Mesothelial cell of epicardium (in vitro differentiated cells): ENCODE measurements at places on chromosomes 7 and 10. TPM values are rescaled to one million over a fixed set of nuclear protein-coding genes. Genes with fewer than 3 reads are reported as not detected.
A peak's percentile ranks its signal among the peaks of the same experiment; 100 is the strongest.

DNA sequence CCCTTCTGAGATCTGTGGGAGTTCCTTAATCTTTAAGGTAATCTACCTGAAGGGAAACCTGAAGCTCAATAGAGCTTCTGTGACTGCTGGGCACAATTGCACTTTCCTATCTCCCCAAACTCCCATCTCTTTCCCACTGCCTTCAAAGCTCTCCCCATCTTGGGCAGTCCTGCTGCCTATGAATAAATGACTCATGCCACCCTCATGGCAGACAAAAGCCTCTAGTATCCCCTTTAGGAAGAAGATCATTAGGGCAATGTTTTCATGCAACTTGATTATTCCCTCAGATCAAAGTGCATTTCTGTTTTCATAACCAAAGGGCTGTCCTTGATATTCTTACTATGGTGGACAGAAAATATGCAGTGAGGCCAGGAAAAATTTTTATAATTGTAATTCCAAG is 704.9 kb upstream of the LRRN3 start:
- DNase-seq: no peak

DNA sequence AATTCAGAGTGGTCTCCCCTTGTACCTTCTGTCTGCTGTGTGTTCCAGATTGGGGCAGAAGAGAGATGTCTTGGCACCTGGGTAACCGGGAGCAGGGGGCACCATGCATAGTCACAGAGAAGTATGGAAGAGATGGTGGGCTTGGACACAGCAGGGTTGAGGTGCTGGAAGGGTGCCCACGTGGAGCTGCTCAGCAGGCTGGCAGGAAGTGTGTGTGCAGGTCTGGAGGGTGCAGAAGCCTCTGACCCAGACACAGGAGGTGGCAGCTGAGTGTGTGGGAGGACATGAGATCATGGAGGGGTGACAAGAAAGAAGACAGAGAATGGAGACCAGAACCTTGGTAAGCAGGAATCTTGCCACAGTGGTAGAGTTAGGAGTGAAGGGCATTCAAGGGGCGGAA is 42.3 kb upstream of the DUSP5 start:
- no peak for DNase-seq

DNA sequence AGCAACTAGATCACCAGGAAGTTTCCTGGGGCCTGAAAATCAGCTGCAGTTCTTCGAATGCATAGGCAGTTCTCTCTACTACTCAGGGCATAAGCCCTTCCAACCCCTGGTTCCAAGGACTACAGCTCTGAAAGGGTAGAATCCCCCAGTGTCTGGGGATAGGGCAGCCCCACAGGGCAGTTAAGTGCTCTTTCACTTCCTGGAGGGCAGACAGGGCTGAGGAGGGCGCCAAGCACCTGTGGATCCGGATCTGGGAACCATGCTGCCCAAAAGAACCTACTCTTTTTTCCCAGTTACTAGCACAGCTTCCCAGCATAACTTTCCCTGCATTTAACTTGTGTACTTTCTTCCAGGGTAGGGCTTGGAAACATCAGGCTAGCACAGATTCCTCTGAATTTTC is 41.1 kb downstream of the CXCL12 start:
- DNase-seq: no peak

- peak; percentile 11 for DNase-seq
These were observed 52.2 kb upstream of the SHH start for GRCh38 chr7:155864271-155864985.

- DNase-seq: no peak
These were observed 74.7 kb downstream of the CACNB2 start for GRCh38 chr10:18214691-18215563.

Gene KMT2E
- total RNA-seq: 102 to 109 TPM (median 109 TPM) in 3 replicates

Gene ELMO1
- 6.7 to 12.0 TPM (median 9.6 TPM) in 3 replicates for total RNA-seq

GRCh38 chr7:121198502-121198901 is 130.3 kb upstream of the WNT16 start:
- DNase-seq: no peak

Gene SOSTDC1
- total RNA-seq: 12.7 to 13.6 TPM (median 13.0 TPM) in 3 replicates

Gene ASB15
- not detected in 3 replicates for total RNA-seq

Gene PON3
- not detected in 3 replicates for total RNA-seq

DNA sequence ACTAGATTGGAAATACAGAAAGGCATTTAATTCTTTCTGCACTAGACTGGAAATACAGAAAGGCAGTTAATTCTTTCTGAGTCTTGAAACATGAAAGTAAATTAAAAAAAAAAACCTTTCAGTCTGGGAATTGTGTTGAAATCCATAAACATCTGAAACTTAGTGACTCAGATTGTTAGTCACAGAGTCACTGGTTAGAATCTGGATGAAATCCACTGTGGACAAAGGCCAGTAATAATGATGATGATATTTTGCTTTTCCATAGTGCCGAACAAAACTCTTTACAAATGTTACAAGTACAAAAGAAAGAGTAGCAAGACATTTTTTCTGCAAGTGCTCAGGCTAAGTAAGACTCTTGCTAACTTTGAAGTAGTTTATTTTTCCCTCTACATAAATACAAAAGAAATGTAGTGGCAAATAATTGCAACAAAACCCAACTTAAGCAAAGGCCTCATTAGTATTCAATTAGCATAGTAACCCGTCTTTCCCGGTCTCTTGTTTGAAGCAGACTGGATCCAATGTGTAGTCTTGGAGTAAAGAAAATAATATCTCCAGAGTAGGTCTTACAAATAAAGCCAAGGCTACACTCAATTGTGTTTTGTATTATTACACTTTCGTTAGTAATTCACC is 5.8 kb upstream of the PRTFDC1 start:
- DNase-seq: no peak

Gene AZGP1
- 0.27 to 0.56 TPM in 2 of 3 replicates, not detected in the other for total RNA-seq

Gene LBX1
- not detected in 3 replicates for total RNA-seq
